Muscle of leg (tissue), 16 donors: ENCODE measurements at places on chromosomes 1 and 21. TPM values are rescaled to one million over a fixed set of nuclear protein-coding genes. Genes with fewer than 3 reads are reported as not detected.

Gene TNFRSF1B
- 8.8 TPM for total RNA-seq

Gene ABCG1
- 8.6 TPM for total RNA-seq

DNA sequence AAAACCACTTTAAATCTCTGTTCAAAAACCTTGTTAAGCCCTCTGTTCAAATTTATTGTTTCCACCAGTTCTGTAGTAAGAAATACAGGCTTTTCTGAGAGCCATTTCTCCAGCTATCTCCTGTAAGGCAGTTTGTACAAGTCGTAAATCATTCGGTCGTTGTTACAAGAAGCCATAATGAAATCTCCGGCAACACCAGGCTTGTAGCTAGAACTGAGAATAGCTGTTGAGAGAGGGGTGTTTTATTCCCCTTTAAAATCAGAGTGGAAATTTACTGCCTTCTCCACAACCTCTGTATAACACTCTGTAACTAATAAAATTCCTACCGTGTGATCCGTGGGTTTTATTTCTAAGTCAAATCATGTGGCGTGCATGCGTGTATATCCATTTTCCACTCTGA, 335.8 kb upstream of the KAZN start:
- H3K27me3 ChIP-seq: peaks cover 7% of the 10 kb centered on the region
- H3K4me1 ChIP-seq: peaks cover 18% of the 10 kb centered on the region
- no peak overlapping the region for H3K27ac ChIP-seq
- H3K4me3 ChIP-seq: no peak overlapping the region
- DNase-seq: peak; percentile 16

GRCh38 chr21:14560555-14560954, 14.4 kb upstream of the SAMSN1 start:
- no peak for DNase-seq
- no peaks in the 10 kb centered on the region for H3K4me1 ChIP-seq
- H3K27me3 ChIP-seq: no peaks in the 10 kb centered on the region
- no peak overlapping the region for H3K27ac ChIP-seq
- no peaks in the 10 kb centered on the region for H3K36me3 ChIP-seq

DNA sequence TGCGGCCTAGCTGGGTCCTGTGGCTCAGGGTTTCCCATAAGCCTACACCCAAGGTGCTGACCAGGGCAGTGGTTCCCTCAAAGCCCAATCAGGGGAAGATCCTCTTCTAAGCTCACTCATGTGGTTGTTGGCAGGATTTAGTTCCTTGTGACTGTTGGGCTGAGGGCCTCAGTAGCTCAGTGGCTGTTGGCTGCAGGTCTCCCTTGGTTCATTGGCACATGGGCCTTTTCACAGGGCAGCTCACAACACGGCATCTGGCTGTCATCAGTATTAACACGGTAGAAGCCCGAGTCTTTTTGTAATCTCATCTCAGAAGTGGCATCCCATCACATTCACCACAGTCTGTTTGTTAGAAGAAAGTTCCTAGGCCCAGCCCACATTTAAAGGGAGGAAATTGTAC, 188.2 kb upstream of the HMCN1 start:
- no peaks in the 10 kb centered on the region for H3K4me1 ChIP-seq
- H3K27me3 ChIP-seq: no peaks in the 10 kb centered on the region
- DNase-seq: no peak
- no peak overlapping the region for H3K4me3 ChIP-seq
- H3K27ac ChIP-seq: no peak overlapping the region
- H3K36me3 ChIP-seq: no peaks in the 10 kb centered on the region

- no peak overlapping the region for H3K4me3 ChIP-seq
- H3K27ac ChIP-seq: no peak overlapping the region
- peaks cover 10% of the 10 kb centered on the region for H3K4me1 ChIP-seq
- H3K27me3 ChIP-seq: no peaks in the 10 kb centered on the region
Measured at GRCh38 chr1:5933050-5933449, 59.2 kb downstream of the NPHP4 start.

DNA sequence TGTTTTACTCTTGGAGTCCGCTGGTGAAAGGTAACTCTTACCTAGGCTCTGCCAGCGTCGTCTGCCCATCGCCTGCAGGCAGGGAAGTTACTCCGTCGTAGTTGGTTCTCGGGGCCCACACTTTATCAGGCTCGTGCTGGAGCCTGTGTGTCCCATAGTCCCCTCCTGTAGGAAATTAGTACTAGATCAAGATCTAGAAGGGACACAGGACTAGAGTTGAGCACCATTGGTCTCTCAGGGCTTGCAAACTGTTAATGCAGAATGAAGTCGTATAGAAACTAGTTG, 940 bp downstream of the SRRM1 start:
- no peak for DNase-seq
- peak overlapping the region; percentile 91 for H3K27ac ChIP-seq
- H3K36me3 ChIP-seq: peaks cover 16% of the 10 kb centered on the region
- H3K27me3 ChIP-seq: no peaks in the 10 kb centered on the region
- H3K4me3 ChIP-seq: peak overlapping the region; percentile 81
- peaks cover 11% of the 10 kb centered on the region for H3K4me1 ChIP-seq

GRCh38 chr1:54803761-54804470, 2.8 kb upstream of the TTC22 start:
- no peak overlapping the region for H3K27ac ChIP-seq
- H3K4me3 ChIP-seq: no peak overlapping the region
- H3K4me1 ChIP-seq: peaks cover 8% of the 10 kb centered on the region
